Ascending aorta (tissue), 2 donors: ENCODE measurements at places on chromosomes 7 and 10. TPM values are rescaled to one million over a fixed set of nuclear protein-coding genes. Genes with fewer than 3 reads are reported as not detected.
A peak's percentile ranks its signal among the peaks of the same experiment; 100 is the strongest.

GRCh38 chr10:110057456-110057855 lies 49.7 kb downstream of the ADD3 start:
- DNase-seq = no peak

- DNase-seq = no peak
Measured at GRCh38 chr10:99372546-99373271, 43.6 kb downstream of the CNNM1 start.

GRCh38 chr7:8639668-8640067 lies 206.3 kb downstream of the NXPH1 start:
- DNase-seq = no peak

- DNase-seq = no peak
Measured at GRCh38 chr10:60237977-60238758, 151.5 kb downstream of the ANK3 start.

GRCh38 chr10:38054361-38054797 lies 39.8 kb upstream of the ZNF37A start:
- DNase-seq = no peak

GRCh38 chr10:78838141-78838657 lies 230.6 kb upstream of the ZMIZ1 start:
- DNase-seq = no peak

DNA sequence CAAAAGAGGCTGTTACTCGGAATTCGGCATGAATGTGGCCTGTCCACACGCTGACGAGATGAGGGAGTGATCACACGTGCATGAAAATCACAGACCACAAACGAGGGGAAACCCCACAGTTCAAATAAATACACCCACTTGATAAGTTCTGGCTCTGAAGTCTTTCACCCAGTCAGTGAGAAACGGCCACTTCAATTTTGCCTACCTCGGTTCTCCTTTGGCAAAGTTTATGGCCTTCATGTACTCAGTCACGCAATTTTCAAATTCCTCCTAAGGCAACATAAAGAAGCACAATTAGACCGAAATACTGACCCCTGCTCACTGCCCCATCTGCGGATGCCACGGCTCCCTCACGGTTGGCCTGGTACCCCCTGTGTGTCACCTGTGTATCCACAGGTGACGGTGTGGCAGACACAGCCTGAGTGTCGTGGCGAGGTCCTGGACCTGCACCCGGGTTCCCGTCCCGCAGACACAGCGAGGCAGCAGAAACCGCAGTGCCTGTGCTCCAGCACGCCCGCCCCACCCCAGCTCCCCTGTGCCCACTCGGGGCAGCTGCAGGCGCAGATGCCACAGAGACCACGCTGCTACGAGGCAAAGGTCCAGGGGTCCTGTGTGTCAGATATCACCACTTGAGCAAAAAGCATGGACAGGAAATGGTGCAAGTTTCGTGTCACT lies 1.4 kb downstream of the CFAP46 start:
- DNase-seq = no peak

DNA sequence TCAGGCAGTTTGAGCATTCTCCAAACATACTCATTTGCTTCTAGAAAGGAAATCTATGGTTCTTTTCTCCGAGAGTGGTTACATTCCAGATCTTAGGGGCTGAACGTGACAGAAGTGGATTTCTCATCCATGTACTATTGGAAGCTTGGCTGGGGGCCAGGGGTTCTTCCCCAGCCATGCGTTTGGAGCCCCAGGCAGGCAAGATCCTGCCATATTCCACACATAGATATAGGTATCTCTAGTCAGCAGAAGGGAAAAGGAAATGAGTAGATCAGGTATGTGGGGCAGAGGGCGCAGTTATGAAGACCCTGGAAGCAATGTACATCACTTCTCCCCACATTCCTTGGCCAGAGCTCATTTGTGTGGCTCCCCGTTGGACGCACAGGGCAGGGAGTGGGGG lies 299.8 kb downstream of the CCDC3 start:
- no peak for DNase-seq

- DNase-seq = no peak
Measured at GRCh38 chr7:18639711-18640110, 144.2 kb downstream of the HDAC9 start.

GRCh38 chr7:25621993-25622392 lies 393.7 kb upstream of the NPVF start:
- DNase-seq = no peak

- DNase-seq = no peak
Measured at GRCh38 chr7:120617275-120617674, 240.7 kb downstream of the TSPAN12 start.

- peak; percentile 86 for DNase-seq
Measured at GRCh38 chr10:47384148-47384921, at the start of gene ZNF488. Gene ZNF488, minus strand, starts transcription at chr10:47384293. Its CDS starts 15,464 bp downstream, at chr10:47368829.

GRCh38 chr10:89837165-89838043 lies 136.0 kb downstream of the KIF20B start:
- peak; percentile 69 for DNase-seq

GRCh38 chr7:48279420-48279819 lies 108.2 kb downstream of the ABCA13 start:
- DNase-seq = no peak

DNA sequence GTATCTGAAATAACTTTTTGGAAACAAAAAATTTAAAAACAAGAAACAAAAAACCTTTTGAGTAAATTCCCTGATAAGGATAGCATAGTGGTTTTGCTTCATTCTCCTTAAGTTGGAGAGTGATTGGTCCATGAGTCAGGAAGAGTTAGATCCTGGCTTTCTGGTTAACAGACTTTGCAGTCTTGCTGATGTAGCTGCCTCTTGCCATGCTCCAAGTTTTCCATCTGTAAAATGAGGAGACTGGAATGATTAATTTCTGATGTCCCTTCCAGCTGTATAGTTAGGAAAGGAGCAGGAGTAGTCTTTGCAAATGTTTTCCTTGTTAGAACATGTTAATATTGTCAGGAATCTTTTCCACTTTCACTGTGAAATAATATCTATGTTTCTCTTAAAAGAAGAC lies 266.6 kb downstream of the DNAJB9 start:
- no peak for DNase-seq

Gene MCM7
- 52.2 TPM for total RNA-seq

Gene ADRB1
- not detected for total RNA-seq

Gene HOXA6
- 15.3 TPM for total RNA-seq

Gene ST8SIA6
- total RNA-seq = not detected

Gene ZNF783
- total RNA-seq = 25.7 TPM

Gene DUS4L
- 0.75 TPM for total RNA-seq
